ENCODE measurements at places on chromosomes 1 and 21. TPM values are rescaled to one million over a fixed set of nuclear protein-coding genes. Genes with fewer than 3 reads are reported as not detected.

The RAP1GAP gene
- total RNA-seq, result 7.4 TPM

The OR2T33 gene
- 0.15 TPM for total RNA-seq

The C1QB gene
- not detected for total RNA-seq

The AMY2A gene
- not detected for total RNA-seq

The SEC22B gene
- total RNA-seq, result 16.0 TPM

The DMRTA2 gene
- total RNA-seq, result 0.12 TPM

The LCE1C gene
- total RNA-seq, result not detected

GRCh38 chr1:244705261-244706234, 52.6 kb downstream of the DESI2 start:
- no peak for DNase-seq
- H3K27ac ChIP-seq, result no peak overlapping the region
- H3K4me3 ChIP-seq, result no peak overlapping the region
- H3K4me1 ChIP-seq, result no peaks in the 10 kb centered on the region

DNA sequence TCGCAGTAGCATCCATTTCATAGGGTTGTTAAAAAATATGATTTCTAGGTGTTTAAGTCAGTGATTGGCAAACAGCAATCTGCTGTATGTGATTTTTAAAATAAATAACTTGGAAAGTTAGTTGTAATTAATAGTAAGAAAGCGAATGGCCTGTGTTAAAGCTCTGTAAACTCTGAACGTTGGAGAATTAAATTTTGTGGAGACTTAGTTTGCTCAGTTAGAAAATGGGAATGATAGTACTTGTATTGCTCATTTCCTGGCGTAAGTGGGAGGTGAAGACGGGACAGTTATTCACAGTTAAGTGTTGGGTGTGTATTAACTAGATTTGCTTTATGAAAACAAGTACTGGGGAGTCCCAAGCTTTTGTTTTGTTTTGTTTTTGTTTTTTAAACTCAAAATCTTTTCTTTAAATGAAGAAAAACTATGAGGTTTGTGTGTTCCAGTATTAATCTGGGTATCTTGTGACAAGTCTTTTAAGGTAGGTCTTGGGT, 995 bp downstream of the CACYBP start:
- no peaks in the 10 kb centered on the region for H3K27me3 ChIP-seq
- H3K36me3 ChIP-seq, result peaks cover 5% of the 10 kb centered on the region

DNA sequence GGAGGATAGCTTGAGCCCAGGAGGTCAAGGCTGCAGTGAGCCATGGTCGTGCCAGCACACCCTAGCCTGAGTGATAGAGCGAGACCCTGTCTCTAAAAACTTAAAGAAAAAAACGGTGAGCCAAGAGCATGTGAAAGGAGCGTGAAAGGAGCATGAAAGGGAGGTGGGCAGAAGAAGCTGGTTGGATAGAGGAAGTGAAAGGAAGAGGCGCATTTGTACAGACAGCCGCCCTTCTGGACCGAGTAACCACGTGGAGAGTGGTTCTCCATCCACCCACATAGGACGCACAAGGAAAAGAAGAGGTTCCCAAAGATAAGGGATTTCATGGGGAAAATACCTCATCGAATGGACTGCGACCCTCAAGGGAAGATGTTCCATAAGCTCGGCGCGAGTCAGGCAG, 60.4 kb upstream of the IFNAR2 start:
- H3K27ac ChIP-seq, result no peak overlapping the region
- H3K4me3 ChIP-seq, result no peak overlapping the region
- H3K36me3 ChIP-seq, result no peaks in the 10 kb centered on the region
- no peaks in the 10 kb centered on the region for H3K4me1 ChIP-seq
- no peak for DNase-seq

GRCh38 chr1:184559117-184559713, 172.4 kb downstream of the C1orf21 start:
- H3K27ac ChIP-seq, result no peak overlapping the region
- no peaks in the 10 kb centered on the region for H3K36me3 ChIP-seq
- no peak for DNase-seq
- no peaks in the 10 kb centered on the region for H3K27me3 ChIP-seq
- H3K4me1 ChIP-seq, result peaks cover 15% of the 10 kb centered on the region
- no peak overlapping the region for H3K4me3 ChIP-seq

DNA sequence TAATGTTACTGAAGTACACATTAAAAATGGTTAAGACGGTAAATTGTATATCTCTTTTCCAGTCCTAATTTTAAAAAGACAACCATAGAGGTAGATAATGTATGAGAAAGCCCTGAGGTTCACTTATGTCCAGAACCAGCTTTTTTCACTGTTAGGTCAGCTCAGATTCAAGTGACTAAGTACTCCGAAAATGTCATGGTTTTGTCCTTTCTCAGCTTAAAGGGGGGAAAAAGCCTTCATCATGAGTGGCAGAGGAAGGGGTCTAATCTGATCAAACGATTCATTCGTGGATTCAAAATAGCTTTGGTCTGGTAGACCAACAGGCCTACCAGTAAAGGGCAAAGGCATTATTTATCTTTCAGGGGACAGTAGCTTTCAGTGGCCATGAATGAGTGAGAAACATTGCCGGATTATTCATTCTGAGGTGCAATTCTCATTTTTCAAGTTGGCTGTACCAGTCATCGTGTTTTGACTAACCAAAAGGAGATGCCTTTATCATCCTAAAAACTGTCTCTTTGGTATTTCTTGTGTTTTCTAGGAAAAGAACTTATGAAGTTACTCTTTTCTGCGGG, 208.4 kb downstream of the HHIPL2 start:
- H3K36me3 ChIP-seq, result no peaks in the 10 kb centered on the region
- no peaks in the 10 kb centered on the region for H3K27me3 ChIP-seq
- no peak overlapping the region for H3K27ac ChIP-seq
- no peak overlapping the region for H3K4me3 ChIP-seq

GRCh38 chr1:235239851-235240250, 78.8 kb upstream of the RBM34 start:
- no peaks in the 10 kb centered on the region for H3K4me1 ChIP-seq
- DNase-seq, result peak; percentile 43
- H3K27ac ChIP-seq, result no peak overlapping the region
- H3K27me3 ChIP-seq, result no peaks in the 10 kb centered on the region
- H3K36me3 ChIP-seq, result peaks cover 25% of the 10 kb centered on the region

- no peaks in the 10 kb centered on the region for H3K27me3 ChIP-seq
- no peaks in the 10 kb centered on the region for H3K36me3 ChIP-seq
- H3K4me3 ChIP-seq, result no peak overlapping the region
These were observed 38.5 kb downstream of the MACO1 start for GRCh38 chr1:25469177-25469576.

DNA sequence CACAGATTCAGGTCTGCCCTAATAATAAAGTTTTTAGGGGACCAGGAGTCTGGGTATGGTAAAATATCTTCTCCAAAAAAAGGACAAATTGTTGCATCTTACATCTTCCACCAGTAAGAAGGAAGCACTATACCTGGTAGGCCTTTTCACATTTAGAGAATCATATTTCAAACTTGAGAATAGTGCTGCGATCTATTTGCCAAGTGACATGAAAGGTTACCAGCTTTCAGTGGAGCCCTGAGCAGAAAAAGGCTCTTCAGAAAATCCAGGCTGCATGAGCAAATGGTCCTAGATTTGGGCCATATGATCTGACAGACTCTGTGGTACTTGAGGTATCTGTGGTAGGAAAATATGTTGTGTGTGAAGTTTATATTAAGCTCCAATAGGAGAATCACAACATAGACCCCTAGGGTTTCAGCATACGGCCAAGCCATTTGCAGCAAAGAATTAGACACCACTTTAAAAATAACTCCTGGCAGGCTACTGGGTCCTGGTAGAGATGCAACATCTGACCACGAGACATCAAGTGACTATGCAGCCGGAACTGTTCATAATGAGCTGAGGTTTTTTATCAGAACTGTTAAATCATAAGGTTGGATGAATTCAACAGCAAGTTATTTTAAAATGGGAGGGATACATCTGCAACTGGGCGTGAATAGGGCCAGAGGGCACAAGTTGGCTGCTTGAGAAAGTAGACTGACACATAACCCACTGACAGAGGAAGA, 38.6 kb upstream of the CCDC190 start:
- no peak overlapping the region for H3K4me3 ChIP-seq
- H3K27ac ChIP-seq, result no peak overlapping the region

DNA sequence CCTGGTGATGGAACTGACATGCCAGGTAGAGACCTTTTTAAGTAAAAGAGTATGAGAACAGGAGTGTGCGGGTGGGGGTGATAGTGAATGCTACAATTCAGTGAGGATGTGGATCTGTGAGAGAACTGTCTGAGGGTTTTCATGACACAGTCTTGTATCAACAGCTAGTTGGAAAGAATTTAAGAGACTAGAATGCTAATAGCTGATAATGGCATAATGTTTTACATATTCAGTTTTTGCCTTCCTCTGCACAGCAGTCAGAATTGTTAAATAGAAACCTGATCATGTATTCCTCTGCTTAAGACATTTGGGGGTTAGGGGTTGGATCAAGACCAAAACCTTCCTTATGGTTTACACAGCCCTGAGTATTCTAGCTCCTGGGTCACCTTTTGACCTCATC, 152.8 kb upstream of the ZRANB2 start:
- H3K36me3 ChIP-seq, result no peaks in the 10 kb centered on the region
- peaks cover 3% of the 10 kb centered on the region for H3K4me1 ChIP-seq
- H3K4me3 ChIP-seq, result no peak overlapping the region
- peaks cover 5% of the 10 kb centered on the region for H3K27me3 ChIP-seq

DNA sequence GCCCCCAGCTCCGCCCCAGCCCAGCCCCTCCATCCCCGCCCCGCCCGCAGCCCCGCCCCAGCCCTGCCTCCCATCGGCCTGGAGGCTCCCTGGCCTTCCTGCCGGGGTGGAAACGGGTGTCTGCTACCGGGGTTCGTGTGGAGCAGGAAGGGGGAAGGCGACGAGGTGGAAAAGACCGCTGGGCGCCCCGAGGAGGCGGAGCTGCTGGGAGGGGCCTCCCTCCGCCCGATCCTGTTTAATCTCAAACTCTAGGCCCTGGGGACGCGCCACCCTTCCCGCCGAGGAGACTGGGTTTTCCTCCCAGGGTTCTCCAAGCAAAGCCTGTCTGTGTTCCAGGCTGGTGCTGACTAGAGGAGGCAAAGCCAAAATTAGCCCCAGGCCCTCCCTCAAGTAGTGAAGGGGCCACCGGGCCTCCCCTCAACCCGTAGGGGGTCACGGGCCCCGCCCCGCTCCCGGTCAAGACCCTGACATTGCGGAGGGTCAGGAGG, 16.2 kb upstream of the TTLL10 start:
- no peaks in the 10 kb centered on the region for H3K36me3 ChIP-seq
- no peaks in the 10 kb centered on the region for H3K27me3 ChIP-seq
- peak; percentile 77 for DNase-seq
- peak overlapping the region; percentile 6 for H3K4me3 ChIP-seq

DNA sequence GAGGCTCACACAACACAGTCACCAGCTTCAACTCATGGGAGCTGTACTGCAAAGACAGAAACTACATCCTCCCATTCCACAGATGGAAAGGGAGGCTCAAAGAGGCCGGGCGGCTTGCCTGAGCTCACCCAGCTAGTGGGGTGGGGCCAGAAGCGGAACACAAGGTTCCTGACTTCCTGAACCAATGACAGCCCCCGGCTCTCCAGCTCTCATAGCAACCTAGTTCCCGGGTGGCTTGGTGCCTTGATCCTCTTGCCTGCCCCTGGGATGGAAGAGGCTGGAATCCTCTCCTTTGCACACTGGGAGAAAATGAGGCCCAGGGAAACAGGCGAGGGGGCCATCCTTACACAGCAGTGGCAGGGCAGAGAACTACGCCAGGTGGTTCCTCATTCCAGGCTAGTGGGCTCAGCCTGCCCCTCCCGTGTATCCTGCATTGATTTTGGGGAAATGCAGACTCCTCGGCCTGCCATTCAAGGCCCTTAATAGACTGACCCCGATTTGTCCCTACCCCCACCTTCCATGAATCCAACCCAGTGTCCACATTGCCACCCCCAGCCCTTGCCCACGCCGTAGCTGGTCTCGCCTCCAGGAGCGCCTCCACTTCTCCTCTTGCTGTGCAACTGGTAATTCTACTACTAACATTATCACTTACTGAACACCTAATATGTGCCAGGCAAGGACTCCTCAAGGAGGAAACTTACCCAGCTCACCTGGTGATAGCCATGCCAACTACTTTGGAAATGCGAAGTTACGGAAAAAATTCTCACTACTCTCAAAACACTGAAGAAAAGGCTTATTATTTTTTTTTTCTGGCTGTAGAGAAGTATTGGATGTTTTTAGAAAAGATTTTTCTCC, 5.0 kb downstream of the RAP1GAP start:
- H3K36me3 ChIP-seq, result no peaks in the 10 kb centered on the region
- peaks cover 37% of the 10 kb centered on the region for H3K27me3 ChIP-seq
- no peak overlapping the region for H3K4me3 ChIP-seq
- no peak for DNase-seq

- no peak overlapping the region for H3K4me3 ChIP-seq
- no peaks in the 10 kb centered on the region for H3K36me3 ChIP-seq
- H3K27me3 ChIP-seq, result peaks cover 23% of the 10 kb centered on the region
These were observed 1.7 kb downstream of the WNT9A start for GRCh38 chr1:227945891-227946623.

DNA sequence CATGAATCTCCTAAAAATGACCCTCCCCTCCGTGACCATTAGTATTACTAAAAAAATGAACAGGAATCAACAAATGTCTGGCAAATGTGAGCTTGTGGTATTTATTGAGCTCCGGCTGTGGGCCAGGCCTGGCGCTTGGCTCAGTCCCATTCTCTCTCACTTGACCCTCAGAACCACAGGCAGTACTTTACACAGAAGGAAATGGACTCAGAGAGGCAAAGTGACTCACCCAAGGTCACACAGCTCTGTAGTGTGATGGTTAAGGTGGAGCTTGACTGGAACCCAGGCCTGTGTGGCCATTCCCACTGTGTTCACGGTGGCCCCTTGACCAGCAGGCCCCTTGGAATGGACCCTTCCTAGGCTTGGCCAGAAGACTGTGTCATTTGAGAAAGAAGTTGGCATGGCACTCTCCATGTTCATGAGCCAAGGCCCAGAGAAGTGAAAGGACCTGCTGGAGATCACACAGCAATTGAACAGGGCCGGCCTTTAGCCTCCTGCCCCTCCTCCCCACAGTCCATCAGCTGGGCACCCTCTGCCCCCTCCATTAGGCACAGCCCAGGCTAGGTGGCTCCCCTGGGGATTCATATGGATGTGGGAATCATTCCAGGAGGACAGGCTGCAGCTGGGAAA, 32.1 kb downstream of the FAM151A start:
- H3K4me1 ChIP-seq, result peaks cover 4% of the 10 kb centered on the region
- DNase-seq, result no peak
- H3K36me3 ChIP-seq, result peaks cover 16% of the 10 kb centered on the region
- H3K4me3 ChIP-seq, result no peak overlapping the region
- H3K27me3 ChIP-seq, result no peaks in the 10 kb centered on the region
- H3K27ac ChIP-seq, result no peak overlapping the region

DNA sequence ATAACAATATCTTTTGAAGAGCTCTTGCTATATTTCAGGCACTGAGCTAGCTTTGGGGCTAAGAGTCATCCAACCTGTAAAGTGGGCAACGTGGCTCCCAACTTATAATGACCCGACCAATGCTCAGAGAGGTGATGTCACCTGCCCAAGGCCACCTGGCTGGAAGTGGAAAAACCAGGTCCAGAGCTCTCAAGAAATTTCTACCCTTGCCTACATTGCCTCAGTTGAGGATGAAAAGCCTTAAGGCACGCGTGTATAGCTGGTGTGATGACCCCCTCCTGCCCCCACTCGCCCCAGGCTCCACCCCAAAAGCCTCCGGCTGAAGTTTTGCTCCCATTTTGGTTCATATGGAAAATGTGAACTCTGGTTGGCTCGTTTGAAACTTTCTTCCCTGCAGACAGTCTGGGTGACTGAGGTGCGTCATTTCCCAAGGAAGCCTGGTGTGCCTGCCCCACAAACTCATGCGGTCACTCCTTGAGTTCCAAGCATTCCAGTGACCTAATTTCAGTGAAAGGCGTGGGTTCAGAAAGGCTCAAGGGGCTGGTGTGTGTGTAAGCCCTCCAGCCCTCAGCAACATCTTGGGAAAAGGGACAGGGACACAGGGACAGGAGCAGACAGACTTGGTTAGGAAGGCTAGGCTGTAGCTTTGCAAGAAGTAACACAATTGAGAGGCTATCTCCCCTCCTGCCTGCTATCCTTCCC, 20.5 kb downstream of the HTR1D start:
- no peak for DNase-seq
- no peak overlapping the region for H3K4me3 ChIP-seq
- H3K4me1 ChIP-seq, result no peaks in the 10 kb centered on the region
- H3K27me3 ChIP-seq, result no peaks in the 10 kb centered on the region
